Prostate gland (tissue), 2 donors: ENCODE measurements at places on chromosomes 1 and 21. TPM values are rescaled to one million over a fixed set of nuclear protein-coding genes. Genes with fewer than 3 reads are reported as not detected.
A peak's percentile ranks its signal among the peaks of the same experiment; 100 is the strongest.

- no peaks in the 10 kb centered on the region for H3K27me3 ChIP-seq
- H3K4me3 ChIP-seq, result no peak overlapping the region
- no peaks in the 10 kb centered on the region for H3K36me3 ChIP-seq
- H3K27ac ChIP-seq, result no peak overlapping the region
- peak; percentile 6 for DNase-seq
These were observed 408.7 kb downstream of the NUF2 start for GRCh38 chr1:163730411-163730821.

DNA sequence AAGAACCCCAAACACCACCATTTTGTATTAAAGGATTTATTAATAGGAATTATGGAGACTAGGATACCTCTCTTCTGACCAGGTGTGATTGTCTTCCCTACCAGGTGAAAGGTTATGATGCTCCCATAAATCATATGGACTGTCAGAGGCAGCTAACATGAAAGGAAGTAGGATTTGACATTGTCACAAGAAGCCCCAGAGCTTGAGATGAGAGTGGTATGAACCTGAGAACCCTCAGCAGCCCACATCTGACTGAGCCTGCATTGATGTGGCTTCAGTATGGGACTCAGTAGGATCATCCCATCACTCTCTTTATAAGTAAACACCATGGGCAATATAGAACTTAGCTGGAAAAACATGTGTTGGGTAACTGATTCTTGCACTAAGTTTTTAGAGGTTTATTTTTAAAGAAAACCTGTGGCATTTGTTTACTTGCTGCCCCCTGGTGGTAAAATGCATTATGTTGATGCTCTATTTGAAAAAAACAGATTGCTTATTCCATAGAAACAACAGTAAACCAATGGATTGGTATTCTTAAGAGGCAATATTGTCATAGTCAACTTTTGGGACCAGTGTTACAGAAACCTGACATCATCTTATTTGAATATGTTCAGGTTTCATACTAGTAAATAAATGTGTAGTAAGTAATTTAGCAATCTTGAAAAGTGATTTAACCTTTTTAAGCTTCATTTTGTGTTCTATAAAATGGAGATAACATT is 16.6 kb upstream of the CACYBP start:
- H3K27me3 ChIP-seq, result no peaks in the 10 kb centered on the region
- H3K36me3 ChIP-seq, result no peaks in the 10 kb centered on the region
- no peak overlapping the region for H3K27ac ChIP-seq
- no peak overlapping the region for H3K4me3 ChIP-seq

- H3K4me3 ChIP-seq, result no peak overlapping the region
- no peak for DNase-seq
- no peaks in the 10 kb centered on the region for H3K27me3 ChIP-seq
- H3K36me3 ChIP-seq, result no peaks in the 10 kb centered on the region
- H3K27ac ChIP-seq, result no peak overlapping the region
These were observed 354.3 kb upstream of the NEGR1 start for GRCh38 chr1:72636631-72637030.

DNA sequence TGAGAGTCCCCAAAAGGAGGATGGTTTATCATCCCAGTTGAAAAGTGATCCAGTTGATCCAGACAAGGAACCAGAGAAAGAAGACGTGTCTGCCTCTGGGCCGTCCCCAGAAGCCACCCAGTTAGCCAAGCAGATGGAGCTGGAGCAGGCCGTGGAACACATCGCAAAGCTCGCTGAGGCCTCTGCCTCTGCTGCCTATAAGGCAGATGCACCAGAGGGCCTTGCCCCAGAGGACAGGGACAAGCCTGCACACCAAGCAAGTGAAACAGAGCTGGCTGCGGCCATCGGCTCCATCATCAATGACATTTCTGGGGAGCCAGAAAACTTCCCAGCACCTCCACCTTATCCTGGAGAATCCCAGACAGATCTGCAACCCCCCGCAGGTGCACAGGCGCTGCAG is 43.3 kb downstream of the ZBTB17 start:
- no peaks in the 10 kb centered on the region for H3K4me1 ChIP-seq
- no peaks in the 10 kb centered on the region for H3K27me3 ChIP-seq
- H3K4me3 ChIP-seq, result no peak overlapping the region
- H3K27ac ChIP-seq, result no peak overlapping the region
- no peak for DNase-seq
- peaks cover 8% of the 10 kb centered on the region for H3K36me3 ChIP-seq

GRCh38 chr1:8800416-8800815 is 17.0 kb downstream of the RERE start:
- no peak overlapping the region for H3K27ac ChIP-seq
- H3K27me3 ChIP-seq, result no peaks in the 10 kb centered on the region
- no peaks in the 10 kb centered on the region for H3K36me3 ChIP-seq
- no peak for DNase-seq
- H3K4me3 ChIP-seq, result no peak overlapping the region

DNA sequence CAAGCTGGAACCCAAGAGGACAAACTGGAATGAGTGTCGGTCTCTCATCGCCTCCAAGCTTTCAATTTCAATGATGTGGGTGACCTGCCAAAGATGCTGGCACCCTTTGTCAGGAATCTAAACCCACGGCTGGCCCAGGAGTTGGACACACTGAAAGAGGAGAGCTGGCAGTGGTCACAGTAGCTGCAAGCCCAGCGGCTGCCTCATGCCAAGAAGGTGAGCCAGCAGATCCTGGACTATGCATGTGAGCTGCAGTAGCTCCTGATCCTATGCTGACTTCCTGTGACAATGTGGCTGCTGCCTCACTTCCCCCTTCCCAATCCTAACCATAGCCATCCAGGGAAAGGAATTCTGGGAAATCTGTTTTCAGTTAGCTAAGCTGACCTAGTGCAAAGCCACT is 117.0 kb upstream of the VAV3 start:
- H3K27ac ChIP-seq, result no peak overlapping the region
- no peak overlapping the region for H3K4me3 ChIP-seq
- DNase-seq, result no peak
- H3K27me3 ChIP-seq, result no peaks in the 10 kb centered on the region
- no peaks in the 10 kb centered on the region for H3K36me3 ChIP-seq

- DNase-seq, result no peak
- H3K27ac ChIP-seq, result no peak overlapping the region
- no peaks in the 10 kb centered on the region for H3K27me3 ChIP-seq
- no peaks in the 10 kb centered on the region for H3K4me1 ChIP-seq
These were observed 84.2 kb downstream of the PCP4 start for GRCh38 chr21:39951183-39952101.

- H3K27ac ChIP-seq, result no peak overlapping the region
- H3K36me3 ChIP-seq, result no peaks in the 10 kb centered on the region
- no peak for DNase-seq
- no peaks in the 10 kb centered on the region for H3K27me3 ChIP-seq
These were observed 106.9 kb upstream of the LBR start for GRCh38 chr1:225534772-225535171.

Gene IRF6
- 118 TPM for total RNA-seq

Gene TFF2
- total RNA-seq, result not detected

Gene NDUFV3
- total RNA-seq, result 42.1 TPM

Gene LCE3E
- not detected for total RNA-seq

Gene HEYL
- total RNA-seq, result 2.6 TPM

Gene ATAD3C
- total RNA-seq, result 9.9 TPM

Gene GJA9
- 0.09 TPM for total RNA-seq
